Stomach (tissue), 19 donors: ENCODE measurements at places on chromosomes 1 and 21. TPM values are rescaled to one million over a fixed set of nuclear protein-coding genes. Genes with fewer than 3 reads are reported as not detected.

Gene GJC2
- not detected for total RNA-seq

Gene RABGGTB
- 57.2 TPM for total RNA-seq

Gene LEPR
- total RNA-seq = 20.5 TPM

Gene WNT3A
- total RNA-seq = not detected

Gene AUNIP
- 0.87 TPM for total RNA-seq

Gene NR1I3
- not detected for total RNA-seq

Gene CLEC20A
- total RNA-seq = not detected

Gene SLC35E2B
- total RNA-seq = 105 TPM

Gene DPT
- 86.7 TPM for total RNA-seq

Gene LRRC52
- total RNA-seq = not detected

Gene CCDC30
- total RNA-seq = 2.0 TPM
